Lung (tissue), 17 donors: ENCODE measurements at places on chromosomes 12 and 14. TPM values are rescaled to one million over a fixed set of nuclear protein-coding genes. Genes with fewer than 3 reads are reported as not detected.

DNA sequence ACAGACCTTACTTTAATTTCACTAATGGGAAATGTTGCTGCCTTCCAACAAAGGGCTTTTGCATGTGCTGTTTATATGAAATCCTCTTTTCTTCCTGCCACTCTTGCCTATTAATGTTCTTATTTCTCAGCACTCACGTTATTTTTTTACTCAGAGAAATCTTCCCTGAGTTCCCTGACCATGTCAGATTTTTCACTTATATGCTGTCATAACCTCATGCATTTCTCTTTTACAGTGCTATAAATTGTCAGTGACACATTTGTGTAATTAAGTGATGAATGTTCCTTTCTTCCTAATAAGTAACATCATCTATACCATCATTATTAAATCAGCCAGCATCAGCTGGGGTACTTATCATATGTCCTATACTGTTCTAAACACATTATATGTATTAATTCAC, 444.1 kb downstream of the DIO2 start:
- no peak for DNase-seq

GRCh38 chr12:107126796-107127481, 33.6 kb upstream of the CRY1 start:
- DNase-seq, result peak; percentile 23

- DNase-seq, result no peak
These were observed 1.9 kb downstream of the FAM186A start for GRCh38 chr12:50394469-50395029.

- no peak for DNase-seq
These were observed 55.3 kb downstream of the RIN3 start for GRCh38 chr14:92568621-92569479.

GRCh38 chr12:19546027-19546426, 106.7 kb downstream of the AEBP2 start:
- DNase-seq, result peak; percentile 81

- peak; percentile 79 for DNase-seq
These were observed at the start of gene ACOT6 for GRCh38 chr14:73612339-73613045. TSS of gene ACOT6 (plus strand) at chr14:73612517. CDS start at chr14:73612572, 55 bp downstream.

- peak; percentile 90 for DNase-seq
These were observed 8.0 kb upstream of the CERS5 start for GRCh38 chr12:50174971-50175715.

DNA sequence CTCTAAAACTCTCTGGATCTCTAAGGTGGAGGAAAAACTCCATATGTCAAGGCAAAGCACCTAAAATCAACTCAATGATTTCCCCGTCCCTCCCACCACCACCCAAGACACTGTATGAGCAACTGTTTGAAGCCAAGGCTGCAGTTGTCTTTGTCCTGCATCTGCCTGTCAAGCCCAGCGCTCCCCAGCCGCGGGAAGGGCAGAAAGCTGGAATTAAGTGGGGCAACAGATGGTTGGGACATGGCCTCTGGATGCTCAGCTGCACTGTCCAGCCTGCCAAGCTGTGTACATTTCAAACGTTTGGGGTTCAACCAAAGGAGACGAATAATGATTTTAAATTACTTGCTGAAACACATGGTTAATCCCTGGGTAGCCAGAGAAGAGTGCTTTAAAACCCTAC, 42.2 kb upstream of the PTGR2 start:
- peak; percentile 72 for DNase-seq

- no peak for DNase-seq
These were observed 131.2 kb downstream of the HMGA2 start for GRCh38 chr12:65955452-65955851.

- DNase-seq, result no peak
These were observed 417.6 kb downstream of the NAV3 start for GRCh38 chr12:78248321-78248720.

- DNase-seq, result no peak
These were observed 22.7 kb upstream of the TRIM9 start for GRCh38 chr14:51117593-51117992.

DNA sequence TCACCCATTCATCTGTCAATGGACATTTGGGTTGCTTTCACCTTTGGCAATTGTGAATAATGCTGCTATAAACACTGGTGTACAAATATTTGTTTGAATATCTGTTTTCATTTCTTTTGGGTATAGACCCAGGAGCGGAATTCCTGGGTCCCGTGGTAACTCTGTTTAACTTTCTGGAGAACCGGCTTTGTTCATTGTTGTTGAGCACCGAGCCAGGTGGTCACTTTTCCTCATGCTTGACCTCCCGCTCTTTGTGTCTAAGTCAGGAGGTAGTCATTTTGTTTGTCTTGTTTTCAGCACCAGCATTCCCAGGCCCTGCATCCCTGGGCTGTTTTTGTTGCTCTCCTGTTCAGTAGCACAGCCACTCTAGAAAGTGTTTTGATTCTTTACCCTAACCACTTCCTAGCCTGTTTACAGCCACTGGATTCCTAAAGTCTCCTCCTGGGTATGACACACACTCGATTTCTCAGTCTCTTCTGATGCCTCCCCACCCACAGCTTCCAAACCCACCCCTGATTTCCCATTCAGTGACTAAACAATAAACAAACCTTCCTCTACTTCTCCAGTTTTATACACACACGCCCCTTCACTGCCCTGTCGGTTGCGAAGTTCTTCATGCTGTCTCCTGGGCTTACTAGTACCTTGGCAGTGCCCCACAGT, 37.9 kb downstream of the B4GALNT3 start:
- no peak for DNase-seq

DNA sequence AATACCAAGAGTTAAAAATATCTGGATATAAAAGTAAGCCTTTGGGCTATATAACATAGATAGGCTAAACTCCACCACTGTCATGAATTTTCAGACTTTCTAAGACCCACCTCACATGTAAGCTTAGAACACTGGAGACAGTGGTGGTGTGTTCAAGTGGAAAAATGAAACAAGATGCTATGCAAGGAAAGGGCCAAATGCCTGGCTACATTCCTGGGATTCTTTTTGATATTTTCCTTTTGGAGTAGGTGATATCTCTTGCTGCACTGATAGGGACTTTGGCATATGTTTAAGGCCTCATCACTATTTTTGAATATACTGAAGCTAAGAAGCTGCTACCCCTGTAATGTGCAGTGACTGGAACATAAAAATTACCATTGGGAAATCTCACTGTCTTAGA, 341.3 kb downstream of the SLC16A7 start:
- DNase-seq, result no peak

- DNase-seq, result peak; percentile 44
These were observed 54.4 kb downstream of the EFCAB11 start for GRCh38 chr14:89899917-89900663.

- DNase-seq, result no peak
These were observed 43.4 kb downstream of the PELI2 start for GRCh38 chr14:56161658-56162057.

DNA sequence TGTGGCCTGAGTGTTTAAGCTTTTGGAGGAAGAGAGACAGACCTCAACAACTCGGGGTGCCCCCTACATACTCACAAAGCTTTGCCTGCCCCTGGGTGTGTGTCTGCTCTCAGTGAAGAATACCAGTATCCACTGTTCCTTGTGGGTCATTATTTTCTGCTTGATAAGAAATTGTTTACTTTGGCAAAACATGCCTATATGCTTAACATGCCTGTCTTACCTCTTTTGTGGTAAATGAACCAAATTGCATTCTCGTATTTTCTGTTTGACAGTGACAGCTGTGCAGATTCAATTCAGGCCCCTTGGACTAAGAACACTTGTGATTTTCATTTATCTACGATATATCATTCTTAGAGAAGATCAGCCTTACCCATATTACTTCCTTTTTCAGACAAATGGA, 50.6 kb upstream of the REP15 start:
- no peak for DNase-seq

DNA sequence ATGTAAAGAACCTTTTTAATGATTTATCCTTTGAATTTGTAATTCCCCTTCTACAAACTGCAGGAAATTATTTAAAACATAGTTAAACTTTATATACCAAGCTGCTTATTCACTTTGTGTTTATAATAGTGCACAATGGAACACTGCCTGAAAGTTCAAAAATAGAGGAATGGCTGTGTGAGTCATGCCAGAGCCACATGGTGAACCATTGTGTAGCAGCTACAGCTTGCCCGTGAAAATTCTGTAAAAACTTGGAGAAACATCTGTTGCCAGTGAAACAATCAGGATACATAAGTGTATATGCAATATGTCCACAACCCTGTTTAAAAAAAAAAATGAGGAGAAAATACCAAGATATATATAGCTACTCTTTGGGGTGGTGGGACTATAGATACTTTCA, 59.5 kb downstream of the VEZT start:
- no peak for DNase-seq

DNA sequence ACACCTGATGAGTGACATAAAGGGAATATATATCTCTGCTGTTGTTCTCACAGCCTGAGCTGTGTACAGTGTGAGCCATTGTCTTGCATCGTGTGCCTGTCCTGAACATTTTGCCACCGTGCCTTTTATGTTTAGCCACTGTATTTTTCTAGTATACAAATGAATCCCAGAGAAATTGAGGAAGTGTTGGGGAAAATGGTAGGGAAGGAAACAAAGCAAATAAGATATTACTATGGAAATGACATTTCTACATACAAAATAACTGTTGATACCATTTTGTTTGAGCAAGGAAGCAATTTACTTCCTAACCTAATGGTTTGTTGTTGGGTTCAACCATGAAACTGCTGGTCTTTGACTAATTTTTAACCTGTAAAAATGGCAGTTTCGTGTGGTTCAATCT, 5.5 kb downstream of the PSMA6 start:
- no peak for DNase-seq

DNA sequence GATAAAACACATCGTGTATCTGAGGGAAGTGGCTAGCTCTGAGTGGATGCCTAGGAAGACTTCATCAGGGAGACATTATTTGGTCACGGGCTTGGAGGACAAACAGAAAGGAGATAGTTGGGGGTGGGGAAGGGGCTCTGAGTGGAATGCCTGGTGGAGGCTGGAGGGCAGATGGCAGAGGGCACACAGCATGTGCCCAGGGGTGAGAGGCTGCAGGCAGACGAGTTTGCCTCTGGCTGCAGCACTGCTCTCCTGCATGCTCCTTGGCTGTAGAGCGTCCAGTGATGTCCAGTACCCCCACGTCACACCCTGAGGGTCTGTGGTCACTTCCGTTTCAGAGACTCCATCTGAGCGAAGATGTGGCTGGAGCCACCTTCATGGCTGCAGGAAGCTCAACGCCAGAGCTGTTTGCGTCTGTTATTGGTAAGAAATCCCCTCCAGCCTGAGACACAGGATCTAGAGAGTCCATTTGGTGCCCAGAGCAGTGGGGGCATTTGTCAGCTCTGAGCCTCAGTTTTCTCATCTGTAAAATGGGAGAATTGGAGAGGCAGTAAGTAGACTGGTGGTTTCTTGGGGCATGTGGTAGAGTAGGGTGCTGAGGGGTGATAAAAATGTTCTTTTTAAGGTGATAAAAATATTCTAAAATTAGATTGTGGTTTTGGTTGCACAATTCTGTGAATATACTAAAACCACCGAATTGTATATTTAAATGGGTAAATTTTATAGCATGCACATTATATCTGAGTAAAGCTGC, 71.7 kb upstream of the RIN3 start:
- DNase-seq, result no peak

The RNU4-1 gene
- under 0.01 TPM for total RNA-seq

The CLEC14A gene
- total RNA-seq, result 91.3 TPM

The MYO1H gene
- total RNA-seq, result not detected

The STAB2 gene
- total RNA-seq, result 0.61 TPM

The GPR84 gene
- 1.5 TPM for total RNA-seq

The HOXC10 gene
- 0.18 TPM for total RNA-seq

The TGFB3 gene
- 23.4 TPM for total RNA-seq

The DAO gene
- total RNA-seq, result not detected

The PIWIL1 gene
- not detected for total RNA-seq

The KCNK13 gene
- total RNA-seq, result 1.4 TPM

The MYG1 gene
- total RNA-seq, result 63.5 TPM

The OR4Q2 gene
- total RNA-seq, result not detected
